ENCODE measurements at places on chromosomes 11 and 22. TPM values are rescaled to one million over a fixed set of nuclear protein-coding genes. Genes with fewer than 3 reads are reported as not detected.

IGLL1 gene
- polyA plus RNA-seq = 0.49 TPM

SMTN gene
- 31.0 TPM for polyA plus RNA-seq

OR51B4 gene
- 0.26 TPM for polyA plus RNA-seq

KCNK4 gene
- polyA plus RNA-seq = 0.16 TPM

PRAME gene
- polyA plus RNA-seq = 1.3 TPM

UBQLNL gene
- polyA plus RNA-seq = 0.50 TPM

MS4A4A gene
- 10.3 TPM for polyA plus RNA-seq

NDUFS8 gene
- polyA plus RNA-seq = 120 TPM

GRAP2 gene
- polyA plus RNA-seq = 0.74 TPM

ABTB2 gene
- 6.5 TPM for polyA plus RNA-seq

HDAC10 gene
- polyA plus RNA-seq = 21.3 TPM

DUSP18 gene
- polyA plus RNA-seq = 10.7 TPM

OR8J1 gene
- polyA plus RNA-seq = not detected

TMPRSS5 gene
- 1.2 TPM for polyA plus RNA-seq

OR2D2 gene
- polyA plus RNA-seq = not detected

BRD1 gene
- polyA plus RNA-seq = 35.6 TPM

ZDHHC24 gene
- polyA plus RNA-seq = 8.4 TPM

SCGB1C1 gene
- not detected for polyA plus RNA-seq

TRIM49D1 gene
- not detected for polyA plus RNA-seq

APOBEC3H gene
- polyA plus RNA-seq = not detected

GRM5 gene
- polyA plus RNA-seq = 0.16 TPM

UBQLN3 gene
- polyA plus RNA-seq = not detected

APOA4 gene
- polyA plus RNA-seq = not detected

LRRC74B gene
- 0.06 TPM for polyA plus RNA-seq

PGA5 gene
- polyA plus RNA-seq = 0.21 TPM

CTNND1 gene
- polyA plus RNA-seq = 213 TPM

MAJIN gene
- 1.3 TPM for polyA plus RNA-seq

OR6A2 gene
- polyA plus RNA-seq = not detected

BBOX1 gene
- 62.2 TPM for polyA plus RNA-seq

SUSD2 gene
- polyA plus RNA-seq = 21.5 TPM

USP2 gene
- 15.9 TPM for polyA plus RNA-seq
